ENCODE measurements at places on chromosomes 3 and 15. TPM values are rescaled to one million over a fixed set of nuclear protein-coding genes. Genes with fewer than 3 reads are reported as not detected.

DNA sequence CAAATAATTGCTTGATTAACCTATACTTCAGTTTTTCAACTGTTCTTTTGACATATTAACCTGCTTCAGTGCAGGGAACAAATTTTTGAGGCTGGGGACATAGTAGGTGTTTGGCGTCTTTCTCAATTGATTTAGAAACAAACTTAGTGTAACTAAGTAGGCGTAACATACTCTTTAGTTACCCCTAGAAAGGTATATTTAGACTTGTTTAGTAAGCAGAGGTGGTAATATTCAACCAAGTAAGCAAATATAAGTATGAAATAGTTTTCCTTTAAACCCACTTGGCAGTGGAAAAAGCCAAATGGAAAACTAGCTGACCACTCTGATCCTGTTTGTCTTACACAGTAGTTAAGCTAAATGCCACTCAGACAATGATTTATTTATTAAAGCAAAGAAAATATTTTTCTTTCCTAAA is 113.2 kb downstream of the MBNL1 start:
- DNase-seq = no peak

GRCh38 chr3:66302288-66302687 is 81.5 kb downstream of the SLC25A26 start:
- DNase-seq = peak; percentile 86

DNA sequence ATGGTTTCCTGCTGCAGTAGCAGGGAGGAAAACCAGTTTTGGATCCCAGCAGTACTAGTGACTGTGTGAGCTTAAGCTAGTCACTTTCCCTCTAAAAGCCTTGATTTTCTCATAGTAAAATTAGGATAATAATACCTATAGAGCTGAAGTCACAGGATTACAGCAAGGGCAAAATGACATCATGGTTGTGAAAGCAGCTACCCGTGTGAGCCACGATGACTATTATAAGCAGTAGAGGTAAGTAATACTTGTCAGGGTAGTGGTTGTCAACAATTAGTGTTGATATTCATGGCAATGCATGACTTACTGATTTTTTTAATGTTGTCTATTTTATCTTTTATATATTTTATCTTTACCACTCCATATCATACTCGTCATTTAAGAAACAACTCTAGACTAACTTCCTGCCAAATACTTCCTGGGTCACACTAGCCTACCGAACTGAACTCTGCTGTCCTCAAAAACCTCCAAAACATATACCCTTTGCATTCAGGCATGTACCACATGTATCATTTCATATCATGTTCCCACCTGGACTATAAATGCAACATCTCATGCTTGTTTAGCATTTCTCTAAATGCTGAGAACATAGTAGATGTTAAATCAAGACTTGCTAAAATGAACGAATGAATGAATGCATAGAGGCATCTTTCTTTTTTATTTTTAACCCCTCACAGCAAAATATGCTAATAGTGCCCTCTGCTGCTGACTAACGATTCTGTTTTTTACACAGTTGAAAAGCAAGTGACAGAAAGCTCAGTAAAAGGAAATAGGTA is 172.6 kb downstream of the P3H2 start:
- DNase-seq = peak; percentile 15

DNA sequence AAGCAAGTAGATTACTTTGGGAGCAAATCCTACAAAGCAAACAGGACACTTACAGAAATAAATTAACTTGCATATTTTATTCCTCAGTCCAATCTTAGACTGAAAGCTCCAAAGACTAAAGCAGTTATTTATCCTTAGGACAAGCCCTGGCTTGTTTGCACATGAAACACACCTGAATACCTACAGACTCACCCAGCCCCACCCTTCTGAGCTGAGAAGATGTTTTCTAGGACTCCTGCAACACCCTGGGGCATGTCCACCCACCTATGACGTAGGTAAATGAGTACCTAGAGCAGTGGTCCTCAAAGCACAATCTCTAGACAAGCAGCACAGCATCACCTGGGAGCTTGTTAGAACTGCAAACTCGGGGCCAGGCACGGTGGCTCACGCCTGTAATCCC is 80.8 kb downstream of the ANXA2 start:
- DNase-seq = no peak

ZKSCAN7 gene
- total RNA-seq = 4.2 TPM

ADCY5 gene
- not detected for total RNA-seq
